ENCODE measurements at places on chromosomes 5 and 9. TPM values are rescaled to one million over a fixed set of nuclear protein-coding genes. Genes with fewer than 3 reads are reported as not detected.

SPATA31A3 gene
- not detected for polyA plus RNA-seq

FBP2 gene
- polyA plus RNA-seq, result 0.49 TPM

CMYA5 gene
- polyA plus RNA-seq, result 0.49 TPM

TMEM171 gene
- 0.16 TPM for polyA plus RNA-seq

SETX gene
- polyA plus RNA-seq, result 12.4 TPM

PSD2 gene
- 0.49 TPM for polyA plus RNA-seq

PCDHA9 gene
- 0.19 TPM for polyA plus RNA-seq

GPX8 gene
- 2.5 TPM for polyA plus RNA-seq

PCDHGA9 gene
- 0.31 TPM for polyA plus RNA-seq

RFK gene
- polyA plus RNA-seq, result 13.7 TPM

KIF24 gene
- 0.38 TPM for polyA plus RNA-seq

ZDHHC11B gene
- polyA plus RNA-seq, result 19.9 TPM

SHC3 gene
- 0.92 TPM for polyA plus RNA-seq

CBY3 gene
- polyA plus RNA-seq, result not detected

PRUNE2 gene
- 19.1 TPM for polyA plus RNA-seq

GBGT1 gene
- polyA plus RNA-seq, result 4.6 TPM

PCDHGA4 gene
- 0.61 TPM for polyA plus RNA-seq

PPP3R2 gene
- polyA plus RNA-seq, result 0.02 TPM

GHR gene
- polyA plus RNA-seq, result 1.2 TPM

MYO10 gene
- 11.5 TPM for polyA plus RNA-seq

PCAT7 gene
- 0.27 TPM for polyA plus RNA-seq

SPRY4 gene
- polyA plus RNA-seq, result 3.2 TPM

CDO1 gene
- polyA plus RNA-seq, result 19.7 TPM

PJA2 gene
- 10.4 TPM for polyA plus RNA-seq

SLC6A3 gene
- polyA plus RNA-seq, result not detected

NME5 gene
- polyA plus RNA-seq, result 5.6 TPM

SLC4A9 gene
- polyA plus RNA-seq, result 1.0 TPM

PCDHA4 gene
- 0.53 TPM for polyA plus RNA-seq

CDH9 gene
- polyA plus RNA-seq, result not detected

CAMK2A gene
- polyA plus RNA-seq, result not detected

SPATA9 gene
- 1.3 TPM for polyA plus RNA-seq

ORM2 gene
- 0.12 TPM for polyA plus RNA-seq

GABBR2 gene
- polyA plus RNA-seq, result 0.04 TPM

FGF18 gene
- 0.52 TPM for polyA plus RNA-seq

TAF11L10 gene
- polyA plus RNA-seq, result not detected

SEMA4D gene
- polyA plus RNA-seq, result 10.4 TPM

ARRDC3 gene
- 8.5 TPM for polyA plus RNA-seq

CD274 gene
- 1.4 TPM for polyA plus RNA-seq

SHOC1 gene
- polyA plus RNA-seq, result 0.07 TPM

SLC25A51 gene
- polyA plus RNA-seq, result 5.1 TPM

Data from pancreas (tissue), 10 donors.